Stimulated activated CD4-positive, alpha-beta T cell treated with anti-CD3 and anti-CD28 coated beads, Interleukin-4, amount 100 ng/mL, for 1 hour (primary cell): ENCODE measurements at places on chromosomes 2 and 18.

DNA sequence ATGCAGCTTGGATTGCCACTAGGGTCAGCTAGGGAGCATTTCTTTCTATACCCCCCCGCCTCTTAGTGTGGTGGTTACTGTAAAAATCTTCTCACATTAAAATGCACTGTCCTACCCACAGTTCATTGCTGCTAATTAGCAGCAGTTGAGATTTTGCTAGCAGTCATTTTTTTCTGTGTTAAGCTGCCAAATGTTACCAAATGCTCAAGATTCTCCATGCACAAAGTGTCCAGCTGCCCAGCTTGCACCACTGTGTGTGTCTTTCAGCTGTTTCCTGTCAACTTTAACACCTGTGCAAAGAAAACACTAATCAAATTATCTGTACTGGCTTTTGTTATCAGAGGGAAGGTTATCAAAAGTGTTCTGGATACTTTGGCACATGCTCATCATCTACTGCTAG lies 679.3 kb downstream of the NR4A2 start:
- no peak for DNase-seq

DNA sequence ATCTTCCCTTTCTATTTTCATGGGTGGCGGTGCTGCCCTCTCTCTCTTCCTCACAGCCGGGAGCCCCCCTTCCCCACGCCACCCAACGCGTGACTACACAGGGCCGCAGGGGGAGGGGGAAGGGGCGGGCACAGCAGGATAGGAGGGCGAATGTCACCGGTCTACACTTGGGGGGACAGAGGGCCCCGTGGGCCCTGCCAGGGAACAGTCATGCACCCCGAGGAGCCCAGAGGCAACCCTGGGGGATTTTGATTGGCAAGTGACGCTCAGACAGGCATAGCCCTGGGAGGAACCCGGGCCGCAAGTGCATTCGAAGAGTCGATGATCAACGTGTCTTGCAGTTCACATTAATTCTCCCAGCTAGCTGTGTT lies 91.1 kb upstream of the ANKRD30BL start:
- DNase-seq: no peak

- DNase-seq: peak; percentile 15
Measured at GRCh38 chr2:171210864-171211431, 50.3 kb upstream of the TLK1 start.

DNA sequence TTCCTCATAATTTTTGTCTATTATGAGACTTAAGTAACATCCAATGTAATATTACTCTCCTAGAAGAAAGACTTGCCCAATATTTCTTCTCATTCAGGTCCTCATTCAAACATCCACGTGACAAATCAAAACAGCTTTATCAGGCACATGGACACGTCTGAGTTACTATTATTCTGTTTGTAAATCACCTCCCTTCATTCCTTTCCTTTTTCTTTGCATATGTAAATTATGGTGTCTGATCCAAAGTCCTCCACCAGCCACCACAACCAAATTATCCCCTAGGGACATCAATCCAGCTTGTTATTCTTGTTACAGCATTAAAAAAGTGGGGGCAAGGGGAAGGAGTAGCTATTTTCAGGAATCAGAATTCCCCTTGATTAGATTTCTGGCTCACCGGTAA lies 7.1 kb downstream of the TMEM163 start:
- no peak for DNase-seq

GRCh38 chr2:157345647-157346389 lies 20.2 kb upstream of the ERMN start:
- no peak for DNase-seq

DNA sequence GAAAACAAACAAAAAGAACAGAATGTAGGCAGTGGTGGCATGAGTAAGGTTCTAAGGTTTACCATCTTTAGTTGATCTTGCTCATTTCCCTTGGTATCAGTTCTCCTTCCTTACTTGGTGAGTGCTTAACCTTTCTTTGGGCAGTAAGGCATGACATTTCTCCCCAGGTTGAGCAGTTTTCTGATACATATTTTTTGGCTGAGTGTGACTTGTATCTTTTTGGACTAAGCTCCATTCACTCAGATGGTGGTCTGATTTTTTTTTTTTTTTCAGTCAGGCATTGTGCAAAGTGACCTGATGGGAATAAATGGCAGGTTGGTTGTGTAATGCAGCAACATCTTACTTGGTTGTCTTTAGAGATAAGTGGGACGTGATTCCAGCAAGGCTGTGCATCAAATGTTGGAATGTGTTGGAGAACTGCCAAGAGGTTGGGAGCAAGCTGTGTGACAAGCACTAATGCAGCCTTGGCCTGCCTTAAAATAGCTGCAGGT lies 15.1 kb downstream of the SPTBN1 start:
- DNase-seq: no peak

DNA sequence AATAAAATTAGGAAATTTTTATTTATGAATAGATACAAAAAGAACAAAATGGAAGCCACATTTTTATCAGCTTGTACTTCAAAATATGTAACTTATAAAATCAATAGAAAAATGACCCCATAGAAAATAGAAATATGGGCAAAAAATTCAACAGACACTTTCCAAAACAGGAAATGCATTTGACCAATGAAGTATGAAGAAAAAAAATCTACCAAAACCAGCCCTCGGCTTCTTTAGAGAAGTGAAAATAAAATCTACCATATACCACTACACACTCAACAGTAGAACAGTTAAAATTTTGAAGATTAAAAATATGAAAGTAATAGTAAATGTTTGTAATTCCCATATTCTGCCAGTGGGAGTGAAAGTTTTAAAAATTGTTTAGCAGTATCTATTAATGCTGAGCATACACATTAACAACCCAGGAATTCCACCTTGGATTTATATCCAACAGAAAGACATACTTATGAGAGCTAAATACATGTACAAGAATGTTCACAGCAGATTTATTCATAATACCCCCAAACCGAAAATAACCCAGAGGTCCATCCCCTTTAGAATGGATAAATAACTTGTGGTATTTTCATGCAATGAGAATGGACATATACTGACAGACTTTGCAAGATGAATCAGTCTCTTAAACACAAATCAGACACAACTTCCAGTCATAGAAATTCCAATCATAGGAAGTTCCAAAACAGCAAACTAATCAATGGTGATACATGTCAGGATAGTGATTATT lies 318.0 kb downstream of the FIGN start:
- no peak for DNase-seq

GRCh38 chr2:54531558-54531957 lies 75.4 kb downstream of the SPTBN1 start:
- no peak for DNase-seq

GRCh38 chr2:166373951-166374350 lies 1.8 kb downstream of the SCN9A start:
- DNase-seq: no peak

DNA sequence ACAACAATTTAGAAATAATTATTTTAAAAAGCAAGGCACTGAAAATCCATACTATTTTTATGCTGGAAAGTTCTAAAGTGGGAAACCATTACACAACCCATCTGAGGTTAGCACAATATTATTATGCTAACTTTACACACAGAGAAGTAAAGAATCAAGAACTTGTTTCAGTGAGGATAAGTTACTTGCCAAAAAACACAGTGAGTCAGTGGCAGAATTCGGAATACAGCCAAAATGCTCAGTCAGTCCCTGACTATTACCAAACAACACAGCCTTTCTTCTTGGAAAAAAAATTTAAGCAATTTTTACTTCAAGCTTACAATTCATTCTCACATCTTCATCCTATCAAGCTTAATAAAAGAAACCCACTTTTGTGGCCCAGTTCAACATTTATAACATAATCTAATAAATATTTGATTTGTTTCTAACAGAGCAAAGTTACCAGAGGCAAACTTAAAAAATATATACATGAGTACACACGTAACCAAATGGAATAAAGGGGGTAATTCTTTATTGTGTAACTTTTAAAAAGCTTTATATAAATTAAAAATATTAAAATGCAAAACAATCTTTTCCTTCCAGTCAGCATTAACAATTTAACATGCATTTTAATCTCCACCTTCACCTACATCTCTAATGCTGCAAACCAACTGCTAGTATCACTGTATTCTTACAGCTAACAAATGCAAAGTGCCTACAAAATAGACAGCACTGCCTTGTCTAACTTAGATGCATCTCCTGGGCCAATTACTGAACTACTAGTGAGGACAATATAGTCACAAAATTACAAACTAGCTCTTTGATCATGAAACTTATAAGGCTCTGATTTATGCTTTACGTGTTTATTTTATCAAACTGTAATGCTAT lies 55.2 kb downstream of the CCDC88A start:
- DNase-seq: no peak

GRCh38 chr2:183248866-183249567 lies 124.8 kb downstream of the NUP35 start:
- DNase-seq: no peak
